ENCODE measurements at places on chromosomes 12 and 14.

DNA sequence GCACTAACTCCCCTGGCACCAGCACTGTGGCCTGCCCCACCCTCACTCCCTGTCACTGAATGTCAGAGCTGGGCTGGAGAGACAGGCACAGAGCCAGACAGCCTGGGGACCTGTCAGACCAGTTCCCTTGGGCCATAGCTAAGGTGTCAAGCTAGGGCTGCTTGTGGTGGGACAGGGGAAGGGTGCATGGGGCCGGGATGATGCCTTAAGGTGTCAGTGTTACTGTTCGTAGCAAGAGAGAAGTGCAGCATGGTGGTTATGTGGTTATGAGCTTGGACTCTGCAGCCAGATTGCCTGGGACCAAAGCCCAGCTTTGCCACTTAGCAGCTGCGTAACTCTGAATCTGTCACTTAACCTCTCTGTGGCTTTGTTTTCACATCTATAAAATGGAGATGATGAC, 3.8 kb downstream of the RAPGEF3 start:
- no peak for DNase-seq

- DNase-seq, result no peak
These were observed 52.3 kb upstream of the TMEM263 start for GRCh38 chr12:106903241-106903945.

GRCh38 chr12:113241191-113242025, 20.1 kb downstream of the TPCN1 start:
- no peak for DNase-seq

GRCh38 chr12:991350-992333, 619 bp downstream of the ERC1 start:
- no peak for DNase-seq

GRCh38 chr12:54372113-54372806, 8.0 kb upstream of the GPR84 start:
- DNase-seq, result no peak

- DNase-seq, result no peak
These were observed 50.5 kb upstream of the RAP1B start for GRCh38 chr12:68559984-68560850.

DNA sequence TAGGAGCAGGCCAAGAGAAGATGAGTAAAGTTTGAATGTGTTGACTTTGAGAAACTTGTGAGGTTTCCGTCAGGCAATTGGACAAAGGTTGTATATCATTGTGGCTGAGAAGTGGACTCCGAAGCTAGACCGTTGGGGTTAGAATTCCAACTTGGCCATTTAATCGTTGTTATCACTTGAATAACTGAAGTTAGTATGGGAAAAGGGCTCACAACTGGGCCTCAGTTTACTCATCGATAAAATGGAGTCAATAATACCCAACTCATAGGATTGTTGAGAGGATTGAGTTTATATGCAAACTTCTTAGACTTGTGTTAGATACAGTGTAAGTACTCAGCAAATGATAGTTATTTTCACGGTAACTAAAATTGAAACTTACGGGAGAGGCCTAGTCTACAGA, 846 bp downstream of the SLIRP start:
- DNase-seq, result no peak

DNA sequence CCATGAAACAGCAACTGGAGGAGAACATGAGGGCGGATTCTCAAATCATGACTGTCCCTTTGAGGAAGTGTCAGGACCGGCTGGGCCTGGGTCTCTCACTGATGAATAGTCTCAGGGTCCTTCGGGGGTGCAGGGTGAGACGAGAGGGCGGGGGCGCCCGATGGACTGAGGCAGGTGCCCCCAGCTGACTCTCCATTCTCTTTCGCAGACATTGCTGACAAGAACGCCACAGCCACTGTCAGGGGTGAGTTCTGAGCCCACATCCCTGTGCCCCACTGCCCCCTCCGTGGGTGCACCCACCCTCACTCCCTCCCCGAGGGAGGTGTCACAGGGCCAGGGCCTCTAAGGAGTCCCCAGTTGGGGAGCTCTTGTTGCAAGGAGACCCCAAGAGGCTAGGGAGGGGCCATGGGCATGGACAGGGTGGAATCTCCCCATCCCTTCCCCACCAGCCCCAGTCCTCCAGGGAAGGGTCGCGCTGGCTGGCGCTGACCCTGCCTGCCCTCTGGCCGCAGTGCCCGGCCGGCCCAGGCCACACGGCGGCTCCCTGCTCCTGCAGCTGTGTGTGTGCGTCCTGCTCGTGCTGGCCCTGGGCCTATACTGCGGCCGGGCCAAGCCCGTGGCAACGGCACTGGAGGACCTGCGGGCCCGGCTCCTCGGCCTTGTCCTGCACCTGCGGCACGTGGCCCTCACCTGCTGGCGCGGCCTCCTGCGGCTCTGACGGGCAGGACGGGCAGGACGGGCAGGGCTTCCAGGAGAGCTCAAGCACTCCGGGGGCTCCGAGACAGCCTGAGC, 8.7 kb downstream of the C14orf180 start:
- DNase-seq, result no peak

- DNase-seq, result no peak
These were observed 273.9 kb upstream of the RTL1 start for GRCh38 chr14:101177301-101177971.

GRCh38 chr12:30794591-30795409, 40.0 kb upstream of the CAPRIN2 start:
- no peak for DNase-seq

GRCh38 chr14:26377150-26377549, 220.7 kb downstream of the NOVA1 start:
- no peak for DNase-seq

GRCh38 chr12:3698218-3698974, 54.5 kb downstream of the CRACR2A start:
- DNase-seq, result no peak

- DNase-seq, result no peak
These were observed 98.2 kb downstream of the C12orf42 start for GRCh38 chr12:103397536-103397935.

DNA sequence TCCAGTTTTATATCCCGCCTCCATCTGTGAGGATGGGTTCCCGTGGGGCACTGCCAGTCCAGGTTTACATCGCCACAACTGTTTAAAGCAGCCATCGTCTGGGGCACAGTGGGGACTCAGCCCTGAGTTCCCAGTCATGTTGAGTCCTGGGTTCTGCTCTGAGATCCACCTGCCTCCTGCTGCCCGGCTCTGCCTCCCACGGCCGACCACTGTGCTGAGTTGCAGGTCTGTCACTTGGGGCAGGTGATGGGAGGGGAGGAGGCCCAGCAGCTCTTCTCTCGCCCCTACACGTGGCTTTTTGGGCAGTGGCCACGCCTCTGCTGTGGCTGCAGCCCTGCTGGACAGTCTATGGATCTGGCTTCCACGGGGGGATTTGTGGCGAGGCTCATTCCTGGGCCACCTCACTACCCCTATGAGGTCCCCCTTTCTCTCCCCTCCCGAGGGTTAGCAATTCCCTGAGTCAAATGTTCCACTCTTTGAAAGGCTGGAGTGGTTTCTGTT, 143.0 kb downstream of the ADGRD1 start:
- no peak for DNase-seq

DNA sequence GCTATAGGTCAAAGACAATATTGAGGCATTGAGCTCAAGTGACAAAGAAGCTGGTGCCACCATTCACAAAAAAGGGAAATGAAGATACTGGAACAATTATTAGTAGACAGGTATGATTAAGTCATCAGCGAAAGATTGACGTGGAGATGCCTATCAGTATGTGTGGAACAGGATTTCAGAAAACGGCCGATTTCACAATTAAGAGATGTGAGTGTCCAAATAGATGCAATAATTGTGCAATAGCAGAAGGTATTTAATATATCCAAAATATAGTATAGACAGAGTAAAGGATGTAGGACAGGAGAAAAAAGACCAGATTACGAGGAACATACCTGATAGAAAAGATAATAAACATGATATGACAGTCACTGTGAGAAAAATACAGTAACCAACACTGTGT, 433.1 kb downstream of the C12orf50 start:
- no peak for DNase-seq

GRCh38 chr12:89514751-89515150, 9.8 kb downstream of the GALNT4 start:
- DNase-seq, result no peak

DNA sequence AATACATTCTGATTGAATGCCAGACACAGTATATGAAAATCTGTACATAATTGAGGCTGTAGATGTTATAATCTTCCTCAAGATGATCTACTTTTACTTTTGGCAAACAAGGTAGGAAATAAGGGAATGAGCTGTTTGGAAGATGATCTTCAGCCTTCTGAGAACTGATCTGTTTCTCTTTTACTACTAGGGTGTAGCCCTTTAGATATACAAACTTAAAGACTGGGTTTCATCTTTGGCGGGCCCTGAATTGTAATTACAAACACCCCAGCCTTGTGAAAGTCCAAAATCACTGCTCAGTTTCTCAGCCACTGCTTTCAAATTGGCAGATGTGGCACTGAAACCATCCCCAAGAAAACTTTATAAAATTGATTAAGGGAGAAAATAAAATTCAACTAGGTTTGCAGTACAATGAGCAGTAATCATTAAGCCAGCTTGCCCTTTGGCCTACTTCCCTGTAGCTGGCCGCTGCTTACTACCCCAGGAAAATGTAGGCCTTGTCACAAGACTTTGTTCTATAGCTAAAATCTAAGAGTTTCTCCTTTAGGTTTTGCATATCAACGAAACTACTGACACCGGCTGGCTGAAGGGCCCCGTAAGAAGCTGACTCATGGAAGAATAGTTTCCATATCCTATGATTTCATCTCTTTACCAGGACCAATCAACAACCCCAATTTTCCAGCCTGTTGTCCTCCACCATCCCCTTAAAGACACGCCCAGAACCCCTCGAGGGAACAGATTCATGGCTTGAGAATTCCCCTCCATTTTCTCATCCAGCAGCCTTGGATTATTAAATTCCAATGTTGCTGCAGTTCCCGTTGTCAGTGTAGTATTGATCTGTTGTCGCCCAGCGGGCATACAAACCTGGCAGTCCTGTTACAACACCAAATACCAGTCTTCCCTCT, 210.8 kb downstream of the PCNX1 start:
- no peak for DNase-seq

- no peak for DNase-seq
These were observed 352.7 kb downstream of the AEBP2 start for GRCh38 chr12:19792028-19792427.

- DNase-seq, result no peak
These were observed 412.4 kb downstream of the PCNX1 start for GRCh38 chr14:71319666-71320065.

DNA sequence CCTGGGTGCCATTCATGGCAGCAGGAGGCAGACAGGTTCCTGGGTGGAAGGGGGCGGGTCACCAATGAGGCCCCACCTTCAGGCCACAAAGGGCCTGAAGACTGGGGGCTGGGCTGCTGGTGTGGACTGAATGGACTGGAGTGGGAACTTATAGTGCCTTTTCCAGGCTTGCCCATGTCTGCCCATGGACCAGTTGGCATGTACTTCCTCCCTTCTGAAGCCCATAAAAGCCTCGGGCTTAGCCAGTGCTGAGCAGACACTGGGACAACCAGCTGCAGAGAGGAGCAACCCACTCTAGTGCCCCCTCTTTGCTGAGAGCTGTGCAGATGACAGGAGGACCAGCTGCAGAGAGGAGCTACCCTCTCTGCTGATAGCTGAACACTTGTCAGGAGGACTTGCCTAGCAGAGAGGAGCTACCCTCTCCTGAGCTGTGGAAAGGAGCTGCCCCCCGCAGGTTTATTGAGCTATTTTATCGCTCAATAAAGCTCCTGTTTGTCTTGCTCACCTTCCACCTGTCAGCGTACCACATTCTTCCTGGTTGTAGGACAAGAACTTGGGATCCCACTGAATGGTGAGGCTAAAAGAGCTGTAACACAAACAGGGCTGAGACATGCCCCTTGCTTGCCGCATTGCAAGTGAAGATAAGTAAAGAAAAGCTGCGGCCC, 34.0 kb downstream of the APAF1 start:
- DNase-seq, result no peak

- DNase-seq, result no peak
These were observed at the start of gene PLEKHG7 for GRCh38 chr12:92702754-92703679. Gene PLEKHG7 (plus strand): TSS chr12:92702989. CDS start chr12:92706632, 3,643 bp downstream.

DNA sequence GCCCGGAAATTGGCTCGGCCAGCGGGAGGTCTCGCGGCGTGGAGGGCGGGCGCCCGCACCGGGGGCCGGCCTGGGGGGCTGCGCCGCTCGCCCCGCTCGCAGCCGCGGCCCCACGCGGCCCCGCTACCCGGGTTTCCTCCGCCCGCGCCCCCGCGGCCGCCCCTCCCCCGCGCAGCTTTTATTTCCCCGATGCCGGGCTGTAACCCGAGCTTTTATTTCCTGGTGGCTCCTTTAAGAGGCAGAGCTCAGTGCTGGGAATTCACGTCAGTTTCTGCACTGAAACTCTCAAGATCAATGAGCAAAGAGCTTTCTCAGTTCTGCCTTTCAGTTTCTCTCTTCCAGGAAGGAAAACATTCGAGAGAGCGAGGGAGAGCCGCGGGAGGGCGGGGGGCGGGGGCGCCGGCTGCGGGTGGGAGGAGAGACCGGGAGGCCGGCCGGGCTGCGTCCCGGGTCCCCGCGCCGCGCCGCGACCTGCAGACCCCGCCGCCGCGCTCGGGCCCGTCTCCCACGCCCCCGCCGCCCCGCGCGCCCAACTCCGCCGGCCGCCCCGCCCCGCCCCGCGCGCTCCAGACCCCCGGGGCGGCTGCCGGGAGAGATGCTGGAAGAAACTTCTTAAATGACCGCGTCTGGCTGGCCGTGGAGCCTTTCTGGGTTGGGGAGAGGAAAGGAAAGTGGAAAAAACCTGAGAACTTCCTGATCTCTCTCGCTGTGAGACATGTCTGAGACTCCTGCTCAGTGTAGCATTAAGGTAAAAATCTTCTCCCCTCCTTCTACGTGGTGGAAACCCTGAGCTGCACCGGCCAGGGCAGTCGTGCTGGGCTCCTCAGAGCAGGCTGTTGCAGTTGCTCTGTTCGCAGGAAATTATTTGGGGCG, at the start of gene ETV6:
TSS of gene ETV6 (plus strand) at position 262 of the 873 bp plus-strand sequence. CDS start at position 716, 454 bp downstream.
- no peak for DNase-seq

DNA sequence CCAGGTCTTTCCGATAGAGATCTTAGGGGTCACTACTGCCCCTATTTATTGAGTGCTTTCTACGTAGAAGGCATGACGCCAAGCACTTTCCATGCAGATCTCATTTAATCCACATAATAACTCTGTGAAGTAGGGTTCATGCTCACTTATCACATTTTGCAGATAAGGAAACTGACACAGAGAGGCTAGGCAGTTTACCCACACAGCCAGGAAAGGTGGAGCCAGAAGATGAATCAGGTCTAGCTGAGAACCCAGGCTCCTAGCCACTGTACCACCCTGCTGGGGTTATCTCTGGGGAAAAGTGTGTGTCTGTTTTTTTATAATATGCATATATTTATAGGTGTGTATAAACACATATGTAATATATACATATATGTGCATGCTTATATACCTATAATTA, 83.6 kb downstream of the KSR2 start:
- no peak for DNase-seq

DNA sequence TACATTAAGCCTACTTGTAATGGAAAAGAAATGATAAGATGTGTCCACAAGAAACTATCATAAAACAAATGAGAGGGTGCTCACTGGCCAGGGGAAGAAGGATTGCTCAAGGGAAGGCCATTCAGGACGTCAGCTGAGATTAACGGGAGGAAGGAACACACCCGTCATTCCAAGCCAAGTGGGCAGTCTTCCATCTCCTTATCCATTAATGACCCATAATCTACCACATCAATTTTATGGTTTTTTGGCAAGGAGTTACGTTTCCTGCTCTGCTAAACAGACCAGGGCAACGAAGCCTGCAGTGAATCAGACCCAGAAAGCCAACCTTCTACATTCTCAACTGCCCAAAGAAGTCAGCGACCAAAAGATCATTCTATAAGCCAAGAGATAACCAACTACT, 25.1 kb downstream of the PRKAB1 start:
- DNase-seq, result no peak

Data from esophagus squamous epithelium (tissue), 5 donors.